ENCODE measurements at places on chromosomes 1 and 21.

DNA sequence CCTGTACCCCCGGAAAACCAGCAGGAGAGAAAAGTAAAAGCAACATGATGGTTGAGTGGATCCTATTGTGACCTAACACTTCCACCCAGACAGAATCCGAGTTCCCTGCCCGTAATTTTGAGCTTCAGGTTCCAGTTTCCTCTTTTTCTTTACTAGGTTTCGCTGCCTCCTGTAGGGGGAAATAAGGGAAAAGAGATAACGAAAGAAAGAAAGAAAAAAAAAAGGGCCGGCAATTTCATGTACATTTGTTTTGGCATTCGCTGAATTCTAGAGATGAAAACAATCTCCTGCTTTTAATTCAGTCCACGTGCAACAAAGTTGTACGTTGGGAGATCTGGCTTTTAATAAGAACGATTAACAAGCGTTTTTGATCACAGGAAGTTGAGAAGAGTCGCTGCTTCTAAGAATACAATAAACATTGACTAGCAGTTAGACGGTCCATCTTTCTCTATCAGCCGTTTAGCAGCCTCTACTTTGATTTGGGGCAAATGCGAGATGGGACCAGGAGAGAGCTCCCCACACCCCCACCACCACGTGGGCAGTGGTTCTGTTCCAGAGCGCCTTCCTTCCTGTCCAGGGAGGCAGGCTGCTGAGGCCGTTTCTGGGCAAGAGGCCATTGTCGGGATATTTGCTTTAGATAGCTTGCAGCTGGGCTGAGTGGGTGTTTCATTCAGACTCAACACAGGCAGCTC, 155.9 kb upstream of the RUNX1 start:
- DNase-seq: no peak

DNA sequence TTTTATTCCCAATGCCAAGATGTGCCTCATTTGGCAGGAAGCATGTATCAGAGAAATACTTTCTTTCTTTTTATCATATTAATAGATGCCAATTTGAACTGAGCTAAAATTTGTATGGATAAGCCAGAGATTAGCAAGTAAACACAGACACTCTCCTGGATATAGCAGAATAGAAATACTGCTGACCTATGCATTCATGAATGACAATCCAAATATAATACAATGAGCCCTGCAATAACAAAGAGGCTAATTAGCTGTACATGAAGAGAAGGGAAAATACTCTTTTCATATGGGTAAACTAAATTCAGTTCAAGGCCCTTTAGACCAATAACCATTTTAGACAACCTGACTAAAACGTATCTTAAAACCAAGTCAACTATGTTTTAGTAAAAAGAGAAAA, 388.1 kb upstream of the NR5A2 start:
- no peak for DNase-seq

GRCh38 chr1:183454377-183454776, 17.9 kb upstream of the SMG7 start:
- DNase-seq: no peak

- no peak for DNase-seq
Observed at GRCh38 chr1:59046730-59047157, 250.2 kb upstream of the FGGY start.

DNA sequence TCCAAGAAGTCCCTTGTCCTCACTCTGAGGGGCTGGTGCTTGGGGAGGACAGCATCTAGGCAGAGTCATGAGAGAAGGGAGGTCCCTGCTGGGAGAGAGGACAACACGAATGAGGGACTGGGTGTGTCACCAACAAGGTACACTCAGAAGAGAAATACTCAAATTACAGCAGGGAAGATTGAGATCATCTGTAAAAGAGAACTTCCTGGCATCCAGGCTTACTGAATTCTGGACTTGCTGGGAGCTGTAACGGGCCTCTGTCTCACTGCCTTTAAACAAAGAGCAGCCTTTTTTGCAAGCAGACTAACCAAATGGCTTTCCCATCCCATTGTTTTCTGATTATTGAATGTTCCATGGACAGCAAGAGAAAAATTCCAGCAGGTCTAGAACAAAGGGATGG, 195.7 kb upstream of the RAB4A start:
- DNase-seq: no peak

DNA sequence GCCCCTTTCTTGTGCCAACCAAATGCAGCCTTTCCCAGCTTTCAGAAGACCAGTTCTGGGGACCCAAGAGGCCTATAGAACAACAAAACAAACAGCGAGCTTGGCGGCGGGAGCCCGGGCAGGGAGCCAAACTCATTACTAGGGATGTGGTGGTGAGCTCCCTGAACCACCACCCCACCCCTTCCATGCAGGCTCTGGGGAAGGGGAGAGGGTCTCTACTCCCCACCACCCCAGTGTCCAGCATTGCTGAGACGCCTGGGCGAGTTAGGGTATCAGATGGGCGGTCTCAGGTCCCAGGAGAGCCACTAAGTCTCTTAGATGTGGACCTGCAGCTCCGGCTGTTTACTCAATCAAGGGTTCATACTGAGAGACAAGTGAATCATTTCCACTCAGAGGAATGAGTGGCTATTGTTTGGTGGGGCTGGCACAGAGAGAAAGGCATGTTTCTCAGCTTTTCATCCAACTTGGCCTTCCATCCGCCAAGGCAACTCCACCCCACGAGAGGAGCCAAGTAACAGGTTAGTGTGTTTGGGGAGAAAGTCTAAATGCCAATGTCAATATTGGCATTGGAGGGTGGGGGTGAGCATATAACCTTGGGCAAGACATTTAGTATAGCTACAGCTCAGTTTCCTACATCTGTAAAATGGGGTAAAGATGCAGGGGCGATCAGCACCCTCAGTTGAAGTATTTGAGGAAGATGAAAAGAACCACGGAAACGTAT, 40.9 kb downstream of the PLXNA2 start:
- peak; percentile 81 for DNase-seq

DNA sequence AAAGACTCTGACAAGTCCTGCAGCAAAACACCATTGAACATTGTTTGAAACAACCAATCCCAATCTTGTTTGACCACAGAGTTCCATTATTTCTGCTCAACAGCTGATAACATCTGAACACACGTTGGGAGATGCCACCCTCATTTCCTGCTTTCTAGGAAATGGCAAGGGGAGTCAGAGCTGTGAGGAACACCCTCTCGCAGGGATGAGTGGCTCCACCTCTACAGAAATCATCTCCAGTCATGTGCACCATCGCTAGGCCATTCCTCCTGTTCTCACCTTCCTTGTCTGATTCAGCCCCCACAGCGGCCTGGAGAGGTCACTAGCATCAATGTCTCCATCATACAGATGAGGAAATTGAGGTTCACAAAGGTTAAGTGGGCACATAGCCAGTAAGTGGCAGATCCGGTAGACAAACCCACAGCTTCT, 22.4 kb upstream of the RUNX3 start:
- DNase-seq: no peak

DNA sequence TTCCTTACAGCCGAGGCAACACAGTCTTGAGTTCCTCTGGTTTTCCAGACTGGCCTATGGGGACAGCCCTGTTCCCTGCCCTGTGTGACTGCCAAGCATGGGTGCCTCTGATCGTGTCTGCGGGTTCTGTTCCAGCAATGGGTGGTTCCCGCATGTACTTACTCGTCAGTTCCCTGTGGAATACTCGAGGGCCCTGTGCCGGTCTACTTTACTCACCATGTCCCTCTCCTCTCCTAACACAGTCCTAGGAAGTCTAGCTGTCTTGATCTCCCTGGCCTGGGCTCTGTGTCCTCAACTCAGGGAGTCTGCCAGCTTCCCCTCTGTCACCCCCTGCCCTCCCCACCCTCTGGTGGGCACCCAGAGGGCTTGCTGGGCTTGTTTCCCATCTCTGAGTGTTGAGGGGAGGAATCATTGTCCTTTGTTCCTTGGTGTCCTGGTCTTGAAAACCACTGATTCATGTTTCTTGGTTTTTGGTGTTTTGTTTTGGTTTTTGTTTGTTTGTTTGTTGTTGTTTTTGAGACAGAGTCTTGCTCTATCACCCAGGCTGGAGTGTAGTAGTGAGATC, 36.0 kb downstream of the TRAPPC10 start:
- no peak for DNase-seq

DNA sequence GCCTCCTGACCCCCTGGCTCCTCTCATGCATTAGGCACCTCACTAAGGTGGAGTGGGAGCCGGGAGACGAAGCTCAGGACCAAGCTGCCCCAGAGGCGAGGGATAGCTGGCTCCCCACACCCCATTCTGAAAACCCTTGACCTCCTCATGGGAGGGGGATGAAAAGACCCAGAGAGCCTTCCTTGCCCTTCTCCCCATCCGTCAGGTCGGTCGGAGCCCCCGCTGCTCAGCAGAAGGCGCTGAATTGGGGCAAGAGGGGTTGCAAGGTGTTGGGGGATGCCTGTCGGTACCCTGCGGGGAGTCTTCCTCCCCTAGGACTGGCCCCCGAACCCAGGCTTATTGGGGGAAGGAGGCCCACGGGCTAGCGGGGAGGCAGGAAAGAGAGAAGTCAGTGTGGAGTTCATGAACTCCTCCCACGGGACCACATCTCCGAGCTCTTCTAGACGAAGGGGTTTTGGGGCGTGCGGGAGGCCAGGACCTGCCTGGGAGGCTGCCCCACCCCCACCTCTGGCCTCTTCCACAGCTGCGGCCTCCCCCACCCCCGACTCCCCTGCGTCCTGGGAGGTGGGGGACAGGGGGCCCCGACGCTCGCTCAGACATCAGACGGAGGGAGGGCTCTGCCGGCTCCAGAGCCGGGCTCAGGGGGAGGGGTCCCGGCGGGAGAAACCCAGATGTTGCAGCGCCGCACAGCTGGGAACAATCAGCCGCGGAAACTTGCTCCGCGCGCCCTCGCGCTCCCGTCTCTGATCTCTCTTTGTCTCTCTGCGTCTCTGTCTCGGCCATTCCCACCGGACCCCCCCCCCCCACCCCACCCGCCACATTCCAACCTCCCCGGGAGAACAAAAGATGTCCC, 719 bp downstream of the MFAP2 start:
- no peak for DNase-seq

- no peak for DNase-seq
Observed at GRCh38 chr1:186670297-186671135, 9.7 kb downstream of the PTGS2 start.

GRCh38 chr1:19121192-19121591, 88.9 kb downstream of the UBR4 start:
- no peak for DNase-seq

Data from kidney capillary endothelial cell (primary cell).